H9 (cell line): ENCODE measurements at places on chromosomes 11 and 22. TPM values are rescaled to one million over a fixed set of nuclear protein-coding genes. Genes with fewer than 3 reads are reported as not detected.

- no peak for DNase-seq
These were observed 130.1 kb downstream of the SOX6 start for GRCh38 chr11:16226245-16226644.

GRCh38 chr11:46521961-46522681 lies 71.7 kb downstream of the AMBRA1 start:
- DNase-seq = no peak

DNA sequence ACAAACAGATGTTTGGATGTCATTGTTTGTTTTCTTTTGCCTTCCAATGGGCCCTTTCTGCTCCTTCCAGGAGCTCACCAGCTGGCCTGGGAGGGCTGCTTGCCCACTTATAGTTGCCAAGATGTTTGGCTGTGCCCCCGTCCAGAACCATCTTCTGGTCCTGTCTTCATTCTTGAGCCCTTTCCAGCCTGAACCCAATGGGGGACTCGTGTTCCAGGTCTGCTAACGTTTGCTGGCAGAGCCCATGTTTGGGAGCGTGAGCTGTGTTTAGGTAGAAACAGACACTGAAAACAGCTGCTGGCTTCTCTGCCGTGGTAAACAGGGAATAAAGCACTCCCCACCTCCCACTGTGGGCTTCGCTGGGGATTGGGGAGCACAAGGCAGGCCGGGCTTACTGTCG lies 83.2 kb upstream of the SYT13 start:
- DNase-seq = no peak

- no peak for DNase-seq
These were observed 656 bp downstream of the SRRD start for GRCh38 chr22:26484360-26484706.

The DEFB131B gene
- not detected in 2 replicates for total RNA-seq

The FAM180B gene
- 0.31 and 0.37 TPM in 2 replicates for total RNA-seq

The OR51B5 gene
- total RNA-seq = not detected in 2 replicates
